ENCODE measurements at places on chromosomes 5 and 9.

GRCh38 chr9:89639367-89639795, 34.6 kb downstream of the GADD45G start:
- peak; percentile 79 for DNase-seq

- no peak for DNase-seq
These were observed 2.9 kb upstream of the CCDC192 start for GRCh38 chr5:127700237-127700766.

DNA sequence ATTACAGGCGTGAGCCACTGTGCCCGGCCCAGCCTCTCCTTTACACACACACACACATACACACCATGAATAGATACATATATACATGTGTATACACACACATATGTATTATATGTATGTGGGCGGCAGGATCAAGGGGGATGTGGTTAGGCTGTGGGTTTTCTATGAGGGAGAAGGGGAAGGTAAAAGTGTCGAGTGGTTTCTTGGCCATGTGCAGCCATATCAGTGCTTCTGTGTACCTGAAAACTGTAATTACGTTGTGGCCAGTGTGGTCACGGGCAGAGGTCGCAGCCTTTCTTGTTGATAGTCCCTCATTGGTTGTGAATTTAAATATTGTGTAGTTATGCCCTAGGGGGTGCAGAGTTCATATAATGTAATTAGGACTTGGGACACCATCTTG, 16.5 kb downstream of the CDK20 start:
- no peak for DNase-seq

- DNase-seq = no peak
These were observed 491.9 kb upstream of the TUSC1 start for GRCh38 chr9:26170190-26170589.

- no peak for DNase-seq
These were observed 80.5 kb upstream of the SPATA31C2 start for GRCh38 chr9:88218726-88219125.

- peak; percentile 40 for DNase-seq
These were observed 37.6 kb upstream of the GGTA1 start for GRCh38 chr9:121537283-121537682.

DNA sequence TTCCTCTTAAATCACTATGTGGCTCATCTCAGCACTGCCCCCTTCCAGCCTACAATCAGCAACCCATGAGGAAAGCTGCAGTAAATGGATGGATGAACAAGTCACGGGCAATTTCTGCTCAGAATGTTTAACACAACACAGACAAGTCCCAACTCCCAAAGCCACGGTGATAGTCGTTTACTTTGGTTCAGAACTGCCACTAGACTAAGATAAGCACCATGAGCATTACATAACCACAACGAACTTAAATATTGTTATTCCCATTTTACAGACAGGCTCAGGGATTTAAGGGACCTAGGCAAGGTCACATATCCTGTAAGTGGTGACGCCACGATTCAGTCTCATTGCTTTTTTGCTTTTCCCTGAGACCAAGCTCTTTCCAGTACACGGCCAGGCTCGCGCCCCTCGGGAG, 2.0 kb upstream of the SMIM27 start:
- peak; percentile 60 for DNase-seq

GRCh38 chr5:135110785-135111596, 77.0 kb upstream of the PITX1 start:
- no peak for DNase-seq

DNA sequence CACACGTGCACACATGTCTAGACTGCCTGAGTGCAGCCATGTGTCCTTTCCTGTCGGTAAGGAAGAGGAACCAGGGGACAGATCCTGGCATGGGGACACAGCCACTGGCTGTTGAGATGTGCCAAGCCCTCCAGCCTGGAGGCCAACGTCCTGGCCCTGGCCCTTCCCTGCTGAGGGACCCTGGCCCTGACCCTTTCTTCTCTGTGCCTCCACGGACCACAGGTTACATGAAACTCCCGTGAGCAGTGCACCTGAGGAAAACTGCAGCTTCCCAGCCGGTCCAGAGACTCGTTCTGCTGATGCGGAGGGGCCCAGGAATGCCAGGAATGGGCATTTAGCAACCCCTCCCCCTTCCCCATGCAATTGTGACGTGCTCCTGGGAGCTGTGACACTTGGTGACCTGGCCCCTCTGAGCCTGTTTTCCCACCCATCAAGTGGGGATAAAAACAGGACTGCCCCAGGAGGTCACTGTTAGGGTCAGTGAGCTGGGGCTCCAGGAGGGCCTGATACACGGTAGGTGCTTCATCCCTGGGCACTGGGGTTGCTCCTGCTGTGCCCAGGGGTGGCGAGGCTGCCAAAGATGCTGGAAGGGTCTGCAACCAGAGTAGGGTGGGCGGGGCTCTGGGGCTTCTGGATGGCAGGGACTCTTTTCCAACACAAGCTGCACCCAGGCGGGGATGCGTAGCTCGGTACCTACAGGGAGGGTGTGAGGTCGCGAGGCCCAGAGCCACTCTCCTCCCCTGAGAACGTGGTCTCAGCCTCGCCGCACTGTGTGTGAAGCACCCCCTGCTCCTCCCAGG, 151.5 kb downstream of the C9orf50 start:
- no peak for DNase-seq

DNA sequence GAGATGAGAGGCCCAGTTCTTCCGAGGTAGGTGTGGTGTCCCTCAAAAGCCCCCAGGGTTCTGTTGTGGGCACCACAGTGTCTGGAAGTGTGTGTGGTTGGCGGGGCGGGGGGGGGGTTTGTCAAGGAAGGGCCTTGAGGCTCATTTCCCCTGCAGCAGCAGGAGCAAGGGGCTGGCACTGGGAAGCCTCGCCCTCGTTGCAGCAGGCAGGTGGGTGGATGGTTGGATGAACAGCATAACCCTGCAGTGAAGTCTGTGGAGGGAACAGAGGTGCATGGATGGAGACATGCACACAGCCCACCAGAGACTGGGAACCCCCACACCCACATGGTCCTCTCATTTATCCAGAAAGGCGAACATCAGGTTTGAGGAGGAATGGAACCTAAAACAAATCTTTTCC, 2.0 kb upstream of the SPATA31E1 start:
- no peak for DNase-seq

DNA sequence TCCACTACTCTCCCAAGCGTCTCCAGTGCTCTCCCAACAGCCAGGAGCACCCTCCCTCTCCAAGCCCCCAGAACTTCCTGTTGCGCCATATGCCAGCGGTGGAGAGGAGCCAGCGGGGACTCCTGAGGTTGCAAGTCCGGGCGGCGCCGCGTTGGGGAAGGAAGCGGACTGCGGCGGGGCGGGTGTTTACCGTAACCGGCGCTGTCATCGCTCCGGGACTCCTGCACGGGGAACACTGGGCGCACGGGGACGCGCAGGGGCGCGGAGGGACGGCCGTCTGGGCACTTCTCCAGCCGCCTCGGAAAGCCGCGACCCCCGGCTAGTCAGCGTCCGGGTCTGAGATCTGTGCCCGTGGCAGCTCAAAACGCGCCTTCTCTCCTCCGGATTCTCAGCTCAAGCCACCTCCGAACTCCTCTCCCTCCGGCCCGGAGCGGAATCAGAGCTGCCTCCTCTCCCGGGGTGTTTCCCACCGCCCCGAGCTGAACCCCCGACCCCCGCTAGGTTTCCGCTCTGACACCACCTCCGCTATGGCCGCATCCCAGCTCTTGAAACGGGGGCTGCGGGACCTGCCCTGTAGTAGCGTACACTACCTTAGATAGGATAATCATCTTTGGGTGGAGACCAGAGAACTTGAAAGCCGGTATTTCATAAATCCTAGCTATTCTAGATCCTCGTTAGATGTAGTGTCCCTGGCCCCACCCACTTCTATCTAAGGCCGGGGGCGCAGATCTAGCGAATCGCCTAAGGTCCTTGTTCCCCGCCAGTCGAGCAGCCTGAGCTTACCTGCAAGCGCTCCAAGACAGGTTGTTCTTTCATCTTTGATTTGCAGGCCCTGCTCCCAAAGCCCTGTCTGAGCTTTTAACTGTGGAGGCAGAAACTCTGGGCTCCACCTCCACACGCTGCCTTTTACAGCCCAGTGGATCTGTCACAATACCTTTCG, at the start of gene TRPM6:
TRPM6 (minus strand) TSS at position 881 of the 940 bp plus-strand sequence; CDS start at position 816, 65 bp downstream.
- peak; percentile 33 for DNase-seq

- no peak for DNase-seq
These were observed 111.7 kb upstream of the TMEM161B start for GRCh38 chr5:88380332-88380731.

DNA sequence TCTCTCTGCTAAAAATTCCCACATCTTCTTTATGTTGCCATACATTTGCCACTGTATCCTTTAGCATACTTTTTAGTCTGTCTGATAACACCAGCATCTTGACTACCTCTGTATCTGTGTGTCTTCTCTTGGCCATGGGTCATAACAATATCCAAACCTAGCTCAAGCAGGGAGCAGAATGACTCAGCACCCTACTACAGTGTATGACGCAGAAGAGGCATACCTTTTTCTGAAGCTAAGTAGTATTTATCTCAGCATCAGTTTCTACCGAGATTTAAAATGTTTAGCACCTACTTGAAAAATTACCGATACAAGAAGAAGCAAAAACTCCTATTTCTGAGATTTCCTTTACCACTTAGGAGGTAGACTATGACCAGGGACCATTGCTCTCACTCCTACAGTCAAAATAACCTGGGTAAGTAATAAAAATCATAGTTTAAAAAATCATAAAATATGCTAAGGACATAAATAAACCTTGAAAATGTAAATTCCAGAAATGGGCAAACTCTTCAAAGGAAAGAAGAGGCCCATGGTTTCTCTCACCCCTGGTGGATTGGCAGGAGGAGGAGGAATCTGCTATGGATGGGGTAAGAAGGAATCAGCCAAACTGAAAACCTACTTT, 286.5 kb downstream of the MAST4 start:
- no peak for DNase-seq

DNA sequence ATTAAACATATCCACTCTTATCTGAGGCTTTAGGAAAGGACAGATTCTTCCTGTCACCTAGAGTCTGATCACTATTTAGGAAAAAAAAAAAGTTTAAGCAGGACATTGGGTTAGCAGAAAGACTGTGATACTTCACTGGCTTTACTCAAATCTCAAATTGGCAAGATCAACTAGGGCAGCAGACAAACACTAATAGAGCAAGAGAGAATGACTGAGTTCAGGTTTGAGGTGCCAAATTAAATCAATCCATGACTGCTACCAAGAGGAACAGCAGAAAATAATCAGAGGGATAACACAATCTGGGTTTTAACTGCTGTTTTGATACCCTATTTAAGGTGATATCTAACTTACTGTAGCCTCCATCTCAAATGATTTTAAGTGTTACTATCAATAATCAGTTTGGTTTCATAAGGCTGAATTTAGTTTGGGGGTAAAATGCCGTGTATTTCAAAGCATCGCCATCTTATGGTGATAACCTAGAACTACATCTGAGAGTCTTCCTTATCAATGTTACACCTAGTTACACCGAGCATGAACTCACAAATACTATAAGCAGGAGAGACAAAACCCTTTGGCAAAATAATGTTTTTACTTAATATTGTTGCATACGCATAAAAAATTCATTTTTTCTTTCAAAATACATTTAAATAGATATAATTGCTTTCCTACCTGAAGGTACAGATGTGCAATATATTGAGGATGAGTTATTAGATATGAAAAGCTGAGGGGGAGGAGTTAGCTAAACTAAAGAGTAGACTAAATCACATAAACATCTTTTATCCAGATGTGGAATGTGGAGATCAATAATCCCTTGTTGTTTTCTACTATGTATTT, 286.4 kb upstream of the CDH12 start:
- peak; percentile 5 for DNase-seq

All from Ammon's horn (tissue), 1 donor.